ENCODE measurements at places on chromosomes 2 and 18.
A peak's percentile ranks its signal among the peaks of the same experiment; 100 is the strongest.

DNA sequence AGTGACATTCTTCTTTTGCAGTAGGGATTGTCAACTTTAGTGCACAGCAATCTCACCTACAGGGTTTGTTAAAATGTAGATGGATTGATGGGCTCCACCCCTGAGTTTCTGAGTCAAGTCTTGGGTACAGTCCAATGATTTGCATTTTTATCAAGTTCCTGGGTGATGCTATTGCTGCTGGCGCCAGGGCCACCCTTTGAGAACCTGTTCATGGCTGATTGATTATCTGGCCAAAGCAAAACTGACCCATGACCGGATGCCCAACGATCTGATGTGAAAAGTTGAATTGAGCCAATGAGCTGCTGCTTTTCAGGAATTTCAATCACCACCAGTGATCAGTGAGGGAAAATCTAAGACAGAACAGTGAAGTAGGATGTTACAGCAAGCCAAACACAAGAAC, 675.3 kb downstream of the TMEM182 start:
- no peak for DNase-seq

GRCh38 chr2:225037415-225038230, 4.6 kb downstream of the DOCK10 start:
- DNase-seq: no peak

- no peak for DNase-seq
These were observed 51.0 kb upstream of the NBEAL1 start for GRCh38 chr2:202963712-202964111.

DNA sequence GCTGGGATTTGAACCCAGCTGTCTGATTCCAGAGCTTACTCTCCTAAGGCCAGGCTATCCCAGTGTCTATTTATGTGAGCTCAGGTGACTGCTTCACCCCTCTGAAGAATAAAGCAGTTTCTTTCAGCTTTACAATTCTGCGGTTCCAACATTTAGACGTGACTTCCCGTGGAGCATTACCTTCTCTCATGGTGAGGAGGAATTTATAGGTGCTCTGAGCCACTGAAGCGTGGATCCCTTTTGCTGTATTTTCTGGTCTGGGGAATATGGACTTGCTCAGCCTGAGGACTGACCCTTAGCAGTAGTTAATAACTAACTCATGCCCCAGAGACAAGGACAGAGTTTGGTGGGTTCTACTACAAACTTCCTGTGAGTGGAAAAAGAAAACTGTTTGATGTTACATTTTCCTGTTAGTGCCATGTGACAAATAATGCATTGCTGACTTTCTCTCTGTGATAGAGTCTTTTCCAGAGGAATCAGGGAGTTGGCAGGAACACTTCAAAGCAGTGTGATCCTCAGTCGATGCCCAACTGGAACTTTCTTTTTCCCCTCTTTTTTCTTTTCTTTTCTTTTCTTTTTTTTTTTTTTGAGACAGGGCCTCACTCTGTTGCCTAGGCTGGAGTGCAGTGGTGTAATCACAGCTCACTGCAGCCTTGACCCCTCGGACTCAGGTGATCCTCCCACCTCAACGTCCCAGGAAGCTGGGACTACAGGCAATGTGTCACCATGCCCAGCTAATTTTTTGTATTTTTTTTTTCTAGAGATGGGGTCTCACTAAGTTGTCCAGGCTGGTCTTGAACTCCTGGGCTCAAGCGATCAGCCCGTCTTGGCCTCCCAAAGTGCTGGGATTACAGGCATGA, 21.9 kb downstream of the CASP10 start:
- no peak for DNase-seq

DNA sequence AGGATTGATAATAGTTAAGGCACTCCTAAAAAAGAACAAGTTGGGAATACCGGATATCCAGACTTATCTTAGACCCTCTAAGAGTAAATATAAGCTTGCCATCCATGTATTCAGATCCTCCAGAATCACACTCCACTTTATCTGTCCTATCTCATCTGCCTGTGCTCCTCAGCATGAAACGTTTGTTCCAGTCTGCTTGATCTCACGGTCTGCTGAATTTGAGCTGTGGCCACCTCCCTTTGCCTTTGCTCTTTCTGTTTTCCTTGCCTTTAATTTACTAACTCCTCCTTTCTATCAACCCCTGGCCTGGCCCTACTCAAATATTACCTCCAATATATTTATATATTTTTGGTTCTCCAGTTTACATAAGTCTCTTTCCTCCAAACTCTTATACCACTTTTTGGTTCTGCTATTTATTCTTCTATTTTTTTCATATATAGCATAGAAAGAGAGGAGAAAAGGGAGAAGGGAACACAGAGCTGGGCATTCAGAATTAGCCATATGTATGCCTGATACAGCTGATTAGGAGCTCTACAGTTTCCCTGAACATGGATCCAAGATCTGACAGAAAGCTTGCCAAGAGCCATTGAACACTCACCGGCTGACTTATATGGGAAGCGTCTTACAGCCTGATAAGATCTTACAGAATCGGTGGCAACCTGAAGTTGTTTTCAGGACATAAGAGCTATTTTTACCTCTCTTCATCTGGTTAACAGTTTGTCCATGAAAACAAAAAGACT, 21.8 kb upstream of the DNAJC27 start:
- no peak for DNase-seq

DNA sequence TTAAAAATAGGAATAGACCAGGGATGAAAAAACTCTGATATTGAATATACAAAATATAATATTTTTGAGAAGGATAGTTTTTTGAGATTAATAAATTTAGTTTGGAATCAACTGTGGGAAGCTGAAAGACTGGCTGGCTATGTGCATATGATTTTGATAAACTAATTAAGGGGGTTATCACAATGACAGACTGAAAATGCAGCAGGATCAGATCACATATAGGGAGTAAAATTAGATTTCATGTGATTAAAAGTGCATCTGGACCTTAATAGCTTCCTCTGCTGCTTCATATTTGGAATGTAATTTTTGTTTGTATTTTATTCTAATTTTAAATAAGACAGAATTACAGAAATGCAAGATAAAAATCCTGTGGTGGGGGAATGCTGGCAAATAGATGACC, 111.7 kb downstream of the CCDC102B start:
- no peak for DNase-seq

GRCh38 chr2:130756053-130756873, 923 bp downstream of the AMER3 start:
- DNase-seq: peak; percentile 8

Measured in naive thymus-derived CD8-positive, alpha-beta T cell (primary cell).